Activated naive CD8-positive, alpha-beta T cell treated with anti-CD3 and anti-CD28 coated beads for 36 hours (primary cell): ENCODE measurements at places on chromosomes 3 and 15.

DNA sequence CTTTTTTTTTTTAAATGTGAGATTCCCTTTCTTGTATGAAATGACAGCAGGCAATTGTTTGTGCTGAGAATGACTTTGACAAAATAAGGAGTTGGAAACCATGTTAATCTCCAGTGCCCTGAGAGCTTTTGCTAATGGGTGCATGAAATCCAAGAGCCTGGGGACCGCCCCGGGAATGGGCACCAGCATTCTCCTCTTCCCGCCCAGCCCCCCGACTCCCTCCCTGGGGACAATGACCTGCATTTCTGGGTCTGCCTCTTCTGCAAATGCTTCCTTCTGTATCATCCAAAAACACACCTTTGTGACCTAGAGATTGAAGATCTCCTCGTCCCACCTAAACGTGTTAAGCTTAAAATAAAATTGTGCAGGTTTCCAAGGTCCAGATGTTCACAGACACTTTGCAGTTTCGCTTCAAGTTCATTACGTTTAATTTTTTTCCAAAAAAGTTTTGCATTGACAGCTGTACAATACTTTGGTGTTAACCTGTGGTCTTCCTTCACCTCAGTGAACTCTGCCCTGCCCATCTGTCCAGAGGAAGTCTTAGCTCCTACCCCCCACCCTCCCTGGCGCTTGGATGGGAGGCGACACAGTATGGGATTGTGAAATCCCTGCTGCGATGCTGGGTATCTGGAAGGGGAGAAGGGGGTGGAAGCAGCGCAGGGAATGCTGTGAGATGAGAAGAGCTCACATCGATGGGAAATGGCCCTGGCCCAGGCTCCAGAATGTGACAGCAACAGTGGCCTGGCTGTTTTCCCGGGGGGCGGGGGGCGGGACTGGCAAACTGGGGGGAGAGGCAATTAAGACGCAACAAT, 50.1 kb downstream of the TLE3 start:
- no peak for DNase-seq

DNA sequence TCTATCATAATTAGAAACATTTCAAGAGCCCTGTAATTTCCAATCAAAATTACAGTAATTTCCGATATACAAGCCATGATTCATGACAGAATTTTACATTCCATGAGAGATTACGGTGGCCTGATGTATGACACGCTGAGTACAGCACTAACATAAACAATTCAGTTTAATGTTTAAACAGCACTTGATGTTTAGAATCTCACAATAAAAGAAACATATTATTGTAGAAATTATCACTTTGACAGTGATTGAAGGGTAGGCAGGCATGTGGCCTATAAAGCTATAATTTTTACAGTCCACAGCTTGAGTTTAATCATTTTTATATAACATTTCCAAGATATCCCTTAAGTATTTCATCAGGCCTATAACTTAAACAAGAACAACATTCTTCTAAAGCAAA, 48.5 kb downstream of the SATB1 start:
- DNase-seq, result no peak

- DNase-seq, result no peak
These were observed 250.1 kb downstream of the ZBTB20 start for GRCh38 chr3:114896978-114897377.

DNA sequence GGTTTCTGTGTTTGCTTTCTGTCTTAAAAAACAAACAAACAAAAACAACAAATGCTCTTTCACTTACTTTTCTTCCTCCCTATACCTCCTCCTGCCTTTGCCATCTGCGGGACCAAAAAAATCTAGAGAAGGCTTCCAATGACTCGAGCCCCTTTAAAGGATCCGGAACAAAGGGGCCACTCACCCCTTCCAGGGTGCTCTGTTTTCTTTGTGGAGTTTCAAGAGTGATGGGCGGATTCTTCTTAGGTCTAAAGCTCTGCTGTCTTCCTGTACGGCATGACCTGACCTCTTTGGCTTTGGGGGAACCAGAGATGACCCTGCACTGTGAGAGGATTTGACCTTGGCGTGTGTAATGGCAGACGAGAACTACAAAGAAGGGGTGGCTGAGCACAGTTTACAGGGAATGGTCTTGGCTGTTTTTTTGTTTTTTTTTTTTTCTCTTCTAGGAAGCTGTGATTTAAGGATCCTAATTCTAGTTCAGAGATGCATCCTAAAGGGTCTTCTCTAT, 2.2 kb upstream of the MUC20 start:
- no peak for DNase-seq

GRCh38 chr3:120446891-120447668, 3.7 kb downstream of the FSTL1 start:
- no peak for DNase-seq

DNA sequence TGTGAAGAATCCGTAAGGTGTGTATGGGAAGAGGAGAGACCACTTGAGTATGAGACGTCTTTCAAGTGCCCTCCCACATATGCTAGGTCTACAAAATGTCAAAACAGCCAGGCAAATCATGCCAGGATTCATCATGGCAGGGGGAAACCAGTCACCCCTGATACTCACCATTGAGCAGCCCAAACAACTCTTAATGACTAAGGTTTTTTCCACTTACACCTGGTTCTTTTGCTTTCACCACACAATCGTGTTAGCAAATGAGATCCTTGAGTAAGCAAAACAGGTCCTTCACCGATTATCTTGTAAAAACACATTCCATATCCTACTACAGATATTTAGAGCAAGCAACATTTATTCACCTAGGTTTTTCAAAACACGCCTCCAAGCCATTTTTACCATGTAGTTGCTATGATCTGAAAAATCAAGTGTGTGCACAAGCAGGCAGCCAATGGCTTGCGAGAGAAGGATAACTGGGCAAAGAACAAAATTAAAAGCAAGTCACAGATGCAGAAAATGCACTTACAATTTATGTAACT, 177.5 kb upstream of the LPP start:
- DNase-seq, result peak; percentile 31

- no peak for DNase-seq
These were observed 53.2 kb upstream of the ZNF148 start for GRCh38 chr3:125428216-125428830.

DNA sequence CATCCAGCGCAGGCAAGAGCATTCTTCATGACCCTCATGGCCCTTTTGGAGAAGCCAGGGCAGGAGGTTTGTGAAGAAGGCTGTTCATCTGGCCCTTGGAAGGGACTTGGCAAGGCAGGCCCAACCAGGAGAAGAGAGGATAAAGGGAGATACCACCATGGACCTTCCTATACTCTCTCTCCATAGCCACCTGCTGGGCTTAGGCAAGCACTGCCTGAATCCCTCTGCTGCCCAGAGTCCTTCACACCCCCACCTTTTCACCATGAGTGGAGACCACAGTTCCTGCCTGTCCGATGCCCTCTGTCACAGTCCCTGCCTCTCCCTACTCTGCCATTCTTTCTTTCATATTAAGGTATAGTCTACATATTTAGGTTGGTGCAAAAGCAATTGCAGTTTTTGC, 10.6 kb upstream of the SFMBT1 start:
- no peak for DNase-seq
